ENCODE measurements at places on chromosomes 5 and 9.
A peak's percentile ranks its signal among the peaks of the same experiment; 100 is the strongest.

- no peak for DNase-seq
Observed at GRCh38 chr9:123418052-123418430, 62.0 kb downstream of the CRB2 start.

- DNase-seq, result no peak
Observed at GRCh38 chr9:116149844-116150243, 3.7 kb upstream of the PAPPA start.

- DNase-seq, result peak; percentile 48
Observed at GRCh38 chr9:116074658-116075057, 78.9 kb upstream of the PAPPA start.

GRCh38 chr5:134020188-134020587, 15.4 kb upstream of the VDAC1 start:
- DNase-seq, result no peak

DNA sequence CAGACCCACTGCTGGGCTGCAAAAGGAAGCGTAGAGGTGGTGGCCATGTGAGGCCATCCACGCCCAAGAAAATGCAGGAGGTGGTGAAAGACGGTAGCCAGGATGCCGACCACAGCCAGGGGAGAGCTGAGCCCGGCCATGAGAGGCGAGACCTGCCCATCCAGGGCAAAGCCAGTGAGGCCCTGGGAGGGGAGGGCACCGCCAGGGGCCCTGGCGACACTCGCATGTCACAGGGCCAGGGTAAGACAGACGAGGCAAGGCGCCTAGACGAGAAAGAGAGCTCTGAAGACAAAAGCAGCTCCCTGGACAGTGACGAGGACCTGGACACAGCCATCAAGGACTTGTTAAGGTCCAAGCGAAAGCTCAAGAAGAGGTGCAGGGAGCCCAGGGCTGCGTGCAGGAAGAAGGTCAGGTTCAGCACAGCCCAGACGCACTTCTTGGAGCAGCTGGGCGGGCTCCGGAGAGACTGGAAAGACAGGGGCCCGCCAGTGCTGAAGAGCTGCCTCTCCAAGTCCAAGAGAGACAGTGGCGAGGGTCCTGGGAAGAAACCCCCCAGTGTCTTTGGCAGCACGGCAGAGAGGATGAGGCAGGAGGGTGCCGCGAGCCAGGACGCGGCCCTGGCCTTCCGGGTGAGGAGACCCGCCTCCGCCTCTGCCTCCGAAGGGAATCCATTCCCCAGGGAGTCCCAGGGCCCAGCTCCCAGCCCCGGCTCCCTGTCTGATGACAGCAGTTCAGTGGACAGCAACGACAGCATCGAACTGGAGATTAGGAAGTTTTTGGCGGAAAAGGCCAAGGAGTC, 6.9 kb downstream of the PPP1R26 start:
- DNase-seq, result no peak

- no peak for DNase-seq
Observed at GRCh38 chr5:149420545-149421371, 41.7 kb upstream of the IL17B start.

DNA sequence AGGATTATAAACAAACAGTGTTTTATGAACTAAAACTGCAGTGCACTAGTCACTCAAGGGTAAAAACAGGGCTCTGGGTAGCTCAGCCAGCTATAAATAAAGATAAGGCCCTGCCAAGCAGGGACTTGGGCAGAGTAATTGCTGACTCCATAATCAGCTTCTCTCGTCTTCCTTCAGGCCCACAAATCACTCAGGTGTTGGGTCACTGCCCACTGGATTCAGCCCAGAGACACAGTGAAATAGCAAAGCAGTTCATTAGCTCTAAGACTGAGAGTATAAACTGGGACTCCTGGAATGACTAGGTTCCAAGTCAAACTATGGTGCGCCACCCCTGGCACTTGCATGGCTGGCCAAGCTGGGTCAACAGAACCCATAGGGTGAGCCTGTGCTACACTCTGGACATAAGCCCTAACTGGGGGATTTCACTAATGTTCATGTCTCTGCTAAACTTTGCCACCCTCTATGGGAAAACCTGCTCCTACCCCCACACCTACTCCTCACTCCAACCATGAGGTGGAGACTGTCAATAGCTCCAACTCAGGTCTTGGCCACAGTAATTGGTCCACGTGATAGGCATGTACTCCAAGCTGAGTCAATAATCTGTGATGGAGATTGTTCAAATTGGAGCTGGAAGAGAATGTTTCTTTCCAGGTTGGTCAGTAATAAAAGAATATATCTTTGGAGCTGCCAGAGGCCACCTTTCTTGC, 158.5 kb downstream of the SLIT3 start:
- peak; percentile 49 for DNase-seq

DNA sequence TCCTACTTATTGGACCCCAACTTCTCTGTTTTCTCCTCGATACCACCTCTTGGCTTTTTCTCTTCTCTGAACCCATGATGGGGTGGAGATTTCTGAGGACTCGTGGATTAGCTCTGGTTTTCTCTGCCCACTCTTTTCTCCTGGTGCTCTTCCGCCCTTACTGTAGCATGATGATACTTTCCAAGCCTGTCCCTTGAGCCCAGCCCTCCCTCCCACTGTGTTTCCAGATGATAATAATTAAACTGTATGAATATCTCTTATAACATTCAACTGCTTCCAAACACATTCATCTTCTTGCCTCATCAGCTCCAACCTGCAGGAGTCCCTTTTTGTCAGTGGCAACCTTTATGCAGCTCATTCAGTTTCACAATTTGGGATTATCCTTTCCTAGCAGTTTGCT, 494.2 kb upstream of the KLF4 start:
- no peak for DNase-seq

- peak; percentile 24 for DNase-seq
Observed at GRCh38 chr5:103234239-103234975, 24.2 kb upstream of the MACIR start.

DNA sequence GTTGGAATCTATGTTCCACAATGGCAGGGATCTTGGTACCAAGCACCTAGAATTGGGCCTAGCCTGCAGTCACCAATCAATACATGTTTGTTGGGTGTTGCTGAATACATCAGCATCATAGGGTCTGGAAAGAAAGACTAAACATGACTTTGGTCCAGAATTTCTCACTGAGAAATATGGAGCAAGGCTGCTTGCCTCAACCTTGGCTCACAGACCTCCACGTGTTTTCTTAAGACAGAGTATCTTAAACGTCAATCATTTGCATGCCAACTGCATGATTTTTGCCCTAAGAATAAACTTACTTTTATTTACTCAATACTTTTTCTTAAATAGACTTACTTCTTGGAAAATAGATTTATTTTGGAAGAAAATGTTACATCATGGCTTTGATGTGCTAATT, 22.7 kb upstream of the TRAF1 start:
- no peak for DNase-seq

DNA sequence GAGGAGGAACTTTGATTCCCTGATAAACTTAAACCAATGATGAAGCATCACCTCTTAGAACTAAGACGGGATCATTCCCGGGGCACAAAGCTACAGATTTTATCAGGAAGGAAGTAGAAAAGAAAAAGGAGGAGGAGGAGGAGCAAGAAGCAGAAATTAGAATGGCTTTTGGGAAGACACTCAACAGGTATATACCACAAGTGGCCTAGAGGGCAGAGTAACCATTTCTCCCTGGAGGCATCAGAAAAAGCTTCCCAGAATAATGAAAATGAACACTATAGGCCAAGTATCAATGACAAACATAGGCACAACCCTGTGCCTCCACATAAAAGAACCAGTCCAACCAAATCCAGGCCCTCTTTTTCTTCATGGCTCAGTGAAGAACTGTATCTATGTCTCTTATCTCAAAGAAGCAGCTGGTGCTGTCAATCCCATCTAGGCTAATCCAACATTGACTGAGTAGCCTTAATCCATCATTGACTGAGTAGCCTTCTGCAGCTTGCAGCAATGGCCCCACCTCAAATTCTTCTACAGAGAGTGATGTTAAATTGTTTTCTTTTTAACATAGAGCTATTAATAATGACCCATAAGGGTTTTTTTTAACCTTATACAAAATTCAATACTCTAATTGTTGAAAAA, 178.8 kb upstream of the KIF2A start:
- no peak for DNase-seq

GRCh38 chr5:110757118-110757729, 18.4 kb downstream of the SLC25A46 start:
- peak; percentile 62 for DNase-seq

DNA sequence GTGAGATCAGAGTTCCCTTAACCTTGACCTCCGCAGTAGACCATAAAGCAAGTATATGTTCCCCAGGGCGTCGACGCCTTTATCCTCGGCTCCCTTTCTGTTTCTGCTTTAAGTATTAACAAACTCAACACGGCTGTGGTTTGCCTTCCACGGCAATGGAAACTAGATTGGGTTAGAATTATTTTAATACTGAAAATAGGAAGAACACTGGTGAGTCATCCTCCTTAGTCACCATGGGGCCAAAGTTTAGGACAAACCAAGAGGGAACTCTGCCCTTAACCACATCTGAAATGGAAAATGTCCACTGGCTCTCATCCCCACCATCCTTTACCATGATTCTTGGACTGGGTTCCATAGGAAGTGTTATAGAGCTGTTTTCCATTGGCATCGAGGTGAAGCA, 386.1 kb downstream of the ACTL7B start:
- DNase-seq, result peak; percentile 54

DNA sequence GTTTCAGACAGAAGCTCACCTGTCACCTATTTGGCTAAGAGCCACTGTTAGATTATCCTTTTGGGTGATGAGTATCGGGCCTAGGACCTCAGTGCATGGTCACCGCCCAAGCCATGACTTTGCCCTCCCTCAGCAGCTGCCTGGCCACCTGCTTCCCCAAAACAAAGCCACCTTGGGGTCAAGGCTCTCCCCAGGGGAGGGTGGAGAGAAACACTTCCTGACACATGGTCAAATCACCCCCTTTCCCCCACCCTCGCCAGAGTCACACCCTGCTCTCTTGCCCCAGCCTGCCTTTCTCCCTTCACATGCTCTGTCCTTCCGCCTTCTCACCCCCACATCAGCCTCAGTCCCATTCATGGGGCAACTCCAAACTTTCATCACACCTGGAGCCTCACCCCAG, 1.7 kb upstream of the HBEGF start:
- DNase-seq, result no peak

DNA sequence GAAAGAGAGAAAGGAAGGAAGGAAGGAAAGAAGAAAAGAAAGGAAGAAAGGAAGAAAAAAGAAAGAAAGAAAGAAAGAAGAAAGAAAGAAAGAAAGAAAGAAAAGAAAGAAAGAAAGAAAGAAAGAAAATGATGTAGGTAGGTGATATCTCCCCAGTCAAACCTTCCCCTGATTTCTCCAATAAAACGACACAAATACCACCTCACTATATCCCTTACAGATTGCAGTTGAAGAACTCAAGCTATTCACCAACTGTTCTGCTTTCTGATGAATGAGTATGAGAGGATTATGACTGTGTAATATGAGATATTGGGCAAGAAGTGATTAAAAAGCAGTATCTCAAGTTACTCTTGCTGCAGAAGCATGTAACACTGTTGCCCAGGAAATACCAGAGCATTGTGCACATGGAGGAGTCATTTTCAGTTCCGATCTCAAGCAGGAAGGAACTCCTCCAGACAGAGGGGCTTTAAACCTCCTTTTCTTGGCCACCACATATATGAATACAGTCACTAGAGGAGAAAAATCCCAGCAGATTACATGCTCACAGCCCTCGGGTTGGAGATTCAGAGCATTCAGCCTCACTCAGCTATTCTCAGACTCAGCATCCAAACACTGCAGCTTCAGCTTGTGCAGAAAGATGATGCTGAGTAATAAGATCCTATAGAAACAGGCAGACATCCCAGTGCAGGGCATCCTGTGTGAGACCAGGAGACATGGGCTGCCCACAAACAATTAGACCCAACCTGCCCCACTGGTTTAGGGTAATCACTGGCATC, 61.4 kb downstream of the UGCG start:
- peak; percentile 96 for DNase-seq

- no peak for DNase-seq
Observed at GRCh38 chr5:124952566-124952965, 206.1 kb upstream of the ZNF608 start.

DNA sequence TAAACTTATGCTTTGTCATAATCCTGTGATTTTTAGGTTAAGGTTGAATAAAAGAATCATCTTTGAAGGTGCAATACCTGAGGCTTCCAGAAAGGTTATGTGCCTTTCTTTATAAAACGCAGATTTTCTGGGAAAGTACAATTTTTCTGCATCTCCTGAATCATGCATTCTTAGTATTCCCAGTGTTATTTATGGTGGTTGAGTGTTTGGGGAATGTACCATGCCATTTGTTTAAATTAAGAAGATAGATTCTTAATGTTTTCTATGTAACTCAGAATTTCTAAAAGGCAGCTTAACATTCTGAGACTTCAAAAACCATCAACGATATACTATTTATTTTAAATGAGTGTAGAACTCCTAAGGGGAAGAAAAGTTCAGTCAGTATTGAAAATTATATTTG, 108.1 kb upstream of the FBN2 start:
- no peak for DNase-seq

GRCh38 chr5:68287976-68288706, 72.6 kb downstream of the PIK3R1 start:
- peak; percentile 60 for DNase-seq

GRCh38 chr9:97593960-97594359, 39.2 kb downstream of the TSTD2 start:
- DNase-seq, result no peak

GRCh38 chr9:77212801-77213200, 35.5 kb downstream of the VPS13A start:
- no peak for DNase-seq

DNA sequence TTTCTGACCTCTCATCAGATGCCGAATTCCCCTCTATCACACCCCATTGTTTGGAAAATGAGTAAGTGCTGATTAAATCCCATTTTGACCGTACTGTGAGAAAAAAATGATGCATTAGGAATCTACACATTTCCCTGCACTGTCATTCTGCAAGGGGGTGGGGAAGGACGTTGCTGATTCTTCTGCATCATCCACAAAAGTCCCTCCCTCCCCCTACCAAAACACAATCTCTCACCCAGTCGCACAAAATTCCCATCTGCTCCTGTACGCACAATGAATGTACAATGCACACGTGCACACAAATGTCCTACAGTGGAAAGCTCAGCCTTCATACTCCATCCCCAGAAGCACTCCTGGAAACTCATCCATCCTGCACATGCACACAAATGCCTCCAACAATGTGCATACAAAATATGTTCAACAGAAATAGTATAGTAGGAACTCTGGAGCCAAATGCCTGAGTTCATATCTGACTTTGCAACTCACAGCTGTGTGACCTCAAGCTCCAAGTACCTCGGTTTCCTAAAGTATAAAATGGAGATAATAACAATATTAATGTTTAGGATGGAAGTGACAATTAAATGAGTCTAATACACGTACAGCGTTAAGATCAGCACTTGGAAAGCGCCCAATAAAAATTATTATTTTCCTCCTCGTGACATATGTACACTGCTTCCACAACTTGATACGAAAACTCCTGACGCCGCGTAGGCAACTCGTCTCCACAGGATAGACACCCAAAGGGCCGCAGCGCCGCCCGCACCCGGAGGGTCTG, 809 bp downstream of the TNIP1 start:
- peak; percentile 80 for DNase-seq

- DNase-seq, result no peak
Observed at GRCh38 chr5:35194635-35195471, 35.4 kb downstream of the PRLR start.

DNA sequence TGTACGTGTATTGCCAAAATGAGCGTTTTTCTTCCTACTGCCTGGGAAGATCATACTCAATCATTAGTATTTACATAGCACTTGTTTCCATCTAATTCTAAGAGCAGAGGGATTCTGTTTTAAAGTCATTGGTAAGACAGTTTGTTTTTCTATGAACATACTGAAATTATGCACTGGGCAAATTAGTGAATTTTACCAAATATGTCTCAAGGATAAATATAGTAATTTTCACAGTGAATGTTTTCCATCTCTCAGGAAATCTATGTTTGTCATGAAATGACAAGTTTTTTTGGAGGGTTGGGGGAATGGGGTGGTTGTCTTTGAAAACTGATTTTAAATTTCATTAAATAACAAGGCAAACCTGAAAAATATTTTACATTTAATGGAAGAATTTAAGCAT, 441.3 kb upstream of the ARRDC3 start:
- no peak for DNase-seq

All from renal cortical epithelial cell (primary cell).